Activated CD4-positive, alpha-beta T cell treated with anti-CD3 and anti-CD28 coated beads, Interleukin-2, Interleukin-6, amounts not matched to agents 100 ng/mL and 50 ng/mL, durations not matched to agents 16 hours and 8 hours (primary cell): ENCODE measurements at places on chromosomes 11 and 22.

DNA sequence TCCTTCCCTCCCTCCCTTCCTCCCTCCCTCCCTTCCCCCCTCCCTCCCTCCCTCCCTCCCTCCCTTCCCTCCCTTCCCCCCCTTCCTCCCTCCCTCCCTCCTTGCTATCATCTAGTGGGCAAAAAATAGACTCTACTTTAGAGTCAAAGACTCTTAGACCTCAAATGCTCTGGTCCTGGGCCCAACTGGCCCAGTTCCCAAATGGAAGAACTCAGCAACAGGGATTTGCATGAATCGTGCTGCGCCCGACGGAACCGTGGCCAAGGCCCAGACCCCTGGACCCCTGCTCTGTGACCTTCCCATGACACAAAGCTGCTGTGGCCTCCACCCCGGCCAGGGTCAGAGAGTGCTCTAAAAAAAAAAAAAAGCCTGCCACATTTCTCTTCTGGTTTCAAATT lies 97.4 kb downstream of the WNT7B start:
- DNase-seq = no peak

DNA sequence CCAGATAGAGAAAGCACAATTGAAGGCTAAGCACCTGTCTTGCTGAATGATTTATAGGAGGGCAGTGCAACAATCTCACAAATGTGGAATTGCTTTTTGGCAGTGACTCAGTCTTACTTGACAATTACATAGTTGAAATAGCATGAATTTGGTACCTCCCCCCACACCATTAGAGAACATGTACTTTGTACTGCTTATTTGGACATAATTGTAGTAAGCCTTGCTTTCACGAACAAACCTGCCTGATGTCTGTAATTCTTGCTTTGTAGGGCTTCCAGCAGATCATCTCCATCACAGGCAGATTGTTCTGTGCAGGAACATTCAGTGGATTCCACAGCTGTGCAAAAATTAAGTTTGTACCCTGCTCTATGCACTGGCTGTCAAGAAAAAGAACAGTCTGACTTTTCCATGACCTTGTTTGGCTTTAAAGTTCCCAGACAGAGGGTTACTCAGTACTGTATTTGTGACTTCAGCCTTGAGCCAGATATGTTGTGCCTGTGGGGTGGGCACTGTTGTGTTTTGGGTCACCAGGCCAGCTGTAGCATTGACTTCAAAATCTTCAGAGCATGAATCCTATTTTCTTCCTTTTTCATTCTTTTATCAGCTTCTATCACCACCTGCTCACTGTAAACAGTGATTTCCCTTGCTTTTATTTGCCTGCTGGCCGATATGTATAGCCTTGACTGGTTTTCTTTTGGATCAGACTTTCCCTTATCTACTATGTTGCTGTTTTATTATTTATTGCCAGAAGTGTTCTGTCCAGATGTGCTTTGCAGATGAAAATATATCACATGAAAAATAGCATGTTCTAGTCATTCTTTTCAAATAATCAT lies 941.0 kb upstream of the CHORDC1 start:
- no peak for DNase-seq

DNA sequence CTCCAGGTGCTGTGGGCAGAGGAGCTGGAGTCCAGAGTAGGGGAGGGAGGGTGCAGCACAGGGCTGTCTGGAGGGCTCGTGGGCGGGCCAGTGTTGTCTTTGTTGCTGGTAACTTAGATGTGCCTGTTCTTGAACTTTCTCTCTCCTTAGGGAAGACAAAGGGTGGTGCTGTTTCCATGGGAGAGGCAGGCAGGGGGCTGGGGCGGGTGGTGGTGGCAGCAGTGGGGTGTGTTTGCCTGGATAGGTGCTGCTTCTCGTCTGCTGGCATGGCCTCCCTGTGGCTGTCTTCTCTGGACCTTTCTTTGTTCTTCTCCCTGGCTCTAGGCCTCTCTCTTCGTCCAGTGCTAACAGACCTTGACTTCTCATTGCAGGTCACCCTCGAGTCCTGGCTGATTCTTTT lies 8.5 kb downstream of the SIDT2 start:
- no peak for DNase-seq

DNA sequence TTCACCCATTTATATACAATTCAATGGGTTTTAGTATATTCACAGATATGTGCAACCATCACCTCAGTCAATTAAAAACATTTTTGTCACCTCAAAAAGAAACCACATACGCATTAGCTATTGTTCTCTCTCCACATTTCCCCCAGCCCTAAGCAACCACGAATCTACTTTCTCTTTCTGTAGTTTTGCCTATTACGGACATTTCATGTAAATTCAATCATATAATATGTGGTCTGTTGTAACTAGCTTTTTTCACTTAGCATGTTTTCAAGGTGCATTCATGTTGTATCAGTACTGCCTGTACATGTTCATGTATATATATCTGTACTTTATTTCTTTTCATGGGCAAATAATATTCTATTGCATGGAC lies 104.7 kb upstream of the RRM1 start:
- peak; percentile 43 for DNase-seq

DNA sequence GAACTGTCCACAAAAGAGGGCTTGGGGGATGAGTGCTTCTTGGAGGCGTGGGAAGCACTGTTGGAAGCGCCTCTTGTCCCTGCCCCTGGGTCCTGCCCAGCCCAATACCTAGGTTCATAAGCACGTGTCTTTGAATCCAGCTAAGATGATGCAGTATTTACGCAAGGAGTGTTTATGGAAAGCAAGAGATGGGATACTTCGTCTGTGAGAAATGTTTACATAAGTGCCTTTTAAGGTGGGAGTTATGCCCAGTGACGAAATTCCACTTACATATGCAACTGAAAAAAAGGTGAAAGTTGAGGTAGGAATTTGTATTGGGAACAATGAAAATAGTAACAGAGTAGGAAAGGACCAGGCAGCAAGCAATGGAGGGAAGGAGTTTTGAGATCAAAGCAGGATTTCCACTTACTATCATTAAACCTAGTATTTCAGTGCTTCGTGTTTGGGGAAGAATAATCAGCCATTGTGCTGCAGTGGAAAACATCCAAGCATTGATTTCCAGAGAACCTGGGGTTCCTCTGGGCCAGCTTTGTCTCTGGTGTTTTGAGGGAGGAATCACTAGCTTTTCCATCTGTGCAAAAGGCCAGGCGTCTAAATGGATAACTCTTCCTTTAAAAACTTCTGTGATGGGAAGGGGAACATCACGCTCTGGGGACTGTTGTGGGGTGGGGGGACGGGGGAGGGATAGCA lies 115.3 kb upstream of the TTC12 start:
- no peak for DNase-seq

DNA sequence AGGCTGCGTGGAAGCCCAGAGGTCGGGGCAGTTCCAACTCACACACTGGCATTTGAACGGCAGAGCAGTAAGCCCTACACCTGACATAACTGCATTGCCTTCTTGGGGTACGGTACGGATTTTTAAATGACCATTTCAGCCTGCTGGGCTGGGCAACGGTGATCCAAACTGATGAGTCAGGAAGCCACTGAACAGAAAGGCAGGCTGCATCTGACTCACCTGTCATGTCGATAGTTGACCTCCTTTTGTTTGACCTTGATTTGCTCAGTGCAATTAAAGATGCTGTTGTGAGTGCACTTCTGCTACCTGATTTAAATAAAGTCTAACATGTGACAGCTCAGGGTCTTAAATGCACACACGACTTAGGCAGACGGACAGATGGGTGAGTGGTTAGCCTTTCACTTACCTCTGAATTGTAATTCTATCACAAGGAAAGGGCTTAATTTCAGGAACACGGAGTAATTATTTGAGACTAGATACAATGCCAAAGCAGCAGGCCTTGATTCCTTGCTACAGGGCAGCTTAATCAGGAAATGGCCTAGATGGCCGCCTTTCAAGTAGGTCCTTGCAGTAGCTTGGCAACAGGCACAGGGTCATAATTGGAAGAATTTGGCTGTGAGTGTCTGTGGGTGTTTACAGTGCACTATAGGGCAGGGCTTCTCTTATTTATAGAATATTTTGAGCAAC lies 52.2 kb downstream of the BMAL1 start:
- DNase-seq = no peak

GRCh38 chr11:69058511-69059270 lies 10.0 kb downstream of the TPCN2 start:
- no peak for DNase-seq

GRCh38 chr22:30211124-30211820 lies 35.3 kb downstream of the LIF start:
- no peak for DNase-seq

DNA sequence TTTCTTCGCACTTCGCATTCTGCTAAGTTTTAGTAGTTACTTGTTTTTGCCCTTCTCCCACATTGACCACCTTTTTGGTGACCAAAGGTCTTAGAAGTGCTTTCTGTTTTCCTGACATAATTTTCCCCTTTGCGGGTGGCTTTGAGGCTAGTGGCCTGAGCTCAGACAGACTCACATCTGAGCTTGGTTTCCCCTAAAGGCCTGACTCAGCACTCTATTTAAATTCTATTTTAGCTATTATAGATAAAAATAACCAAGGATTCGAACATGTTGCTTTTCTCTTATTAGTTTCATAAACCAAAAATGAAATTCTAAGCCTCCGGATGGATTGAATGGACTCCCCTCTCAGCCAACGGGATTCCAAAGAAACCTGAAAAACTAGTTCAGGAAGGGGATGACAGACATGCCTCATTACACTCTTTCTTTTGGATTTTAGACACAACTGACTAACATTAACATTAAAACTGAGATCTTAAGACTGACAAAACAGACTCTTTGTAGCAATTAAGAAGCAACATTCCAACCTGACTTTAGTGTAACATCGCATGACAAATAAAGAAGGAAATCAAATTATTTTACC lies 258.5 kb downstream of the LUZP2 start:
- no peak for DNase-seq

- DNase-seq = peak; percentile 35
Measured at GRCh38 chr22:16915701-16916100, 90.5 kb upstream of the XKR3 start.

GRCh38 chr11:36684840-36685801 lies 87.1 kb upstream of the RAG2 start:
- DNase-seq = peak; percentile 1

- no peak for DNase-seq
Measured at GRCh38 chr22:16845465-16845864, 20.3 kb upstream of the XKR3 start.

DNA sequence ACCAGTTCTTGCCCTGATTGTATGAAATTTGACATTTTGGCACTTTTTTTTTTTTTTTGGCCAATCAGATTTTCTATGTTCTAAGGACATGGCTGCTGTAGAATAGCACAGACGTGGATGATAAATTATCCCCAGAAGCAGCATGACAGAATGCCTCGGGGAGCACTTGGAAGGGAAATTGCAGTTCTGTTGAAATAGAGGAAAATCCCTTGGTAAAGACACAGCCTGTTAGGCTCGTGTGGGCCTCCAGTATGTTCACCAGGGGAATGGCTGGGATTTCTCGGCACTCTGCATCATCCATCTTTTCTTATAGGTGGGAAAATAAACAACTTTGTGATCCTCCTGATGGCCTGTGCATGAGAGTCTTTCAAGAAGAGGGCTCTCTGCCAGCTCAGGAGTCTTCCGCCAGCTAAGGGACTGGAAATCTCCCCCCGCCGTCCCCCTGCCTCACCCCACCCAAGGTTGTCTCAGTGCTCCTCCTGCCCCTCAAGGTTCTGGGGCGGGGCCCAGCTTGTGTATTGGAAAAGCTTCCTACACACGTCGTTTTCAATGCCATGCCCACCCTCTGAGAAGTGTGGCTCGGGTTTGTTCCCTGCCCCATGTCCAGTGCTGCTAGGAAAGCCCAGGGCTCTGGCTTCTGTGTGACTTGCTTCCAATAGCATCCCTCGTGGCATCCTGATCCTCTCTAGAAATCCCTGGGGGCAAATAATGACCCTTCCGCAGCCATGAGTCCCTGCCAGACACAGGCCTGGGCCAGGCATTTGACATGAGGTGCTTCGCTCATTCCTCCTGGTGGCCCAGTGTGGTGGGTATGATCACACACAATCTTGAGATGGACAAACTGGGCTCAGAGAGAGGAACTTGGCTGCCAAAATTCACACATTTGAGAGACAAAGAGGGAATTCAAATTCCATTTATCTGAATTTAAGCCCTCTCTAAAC lies 70.6 kb upstream of the ATXN10 start:
- no peak for DNase-seq

GRCh38 chr22:41446057-41446501 lies 522 bp downstream of the TOB2 start:
- peak; percentile 25 for DNase-seq

- DNase-seq = no peak
Measured at GRCh38 chr22:47552024-47552423, 789.6 kb downstream of the TBC1D22A start.

DNA sequence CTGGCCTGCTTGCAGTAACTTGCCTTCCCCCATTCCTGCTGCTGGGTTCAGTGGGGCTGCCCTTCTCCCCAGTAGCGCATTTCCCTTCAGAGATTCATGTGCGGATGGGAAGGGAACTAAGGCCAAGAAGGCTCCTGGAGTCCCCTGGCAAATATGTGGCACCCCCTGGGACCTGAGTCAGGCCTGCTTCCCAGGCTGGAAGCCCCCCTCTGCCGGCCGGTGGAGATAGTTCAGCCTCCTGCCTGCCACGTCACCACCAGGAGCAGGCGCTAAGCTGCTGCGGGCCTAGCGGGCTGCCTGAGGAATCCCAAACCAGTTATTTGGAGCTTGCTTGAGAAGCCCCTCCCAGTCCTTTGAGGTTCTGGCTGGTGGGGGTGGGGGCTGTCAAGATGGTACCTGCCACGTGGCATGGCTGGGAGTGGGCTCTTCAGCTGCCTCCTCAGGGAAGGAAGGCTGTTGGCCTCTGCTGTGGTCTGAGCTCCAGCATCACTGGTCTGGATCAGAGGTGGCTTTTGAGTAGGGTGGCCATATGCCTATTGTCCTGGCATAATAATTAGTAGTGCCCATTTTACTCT lies 2.0 kb downstream of the SERPINH1 start:
- no peak for DNase-seq

DNA sequence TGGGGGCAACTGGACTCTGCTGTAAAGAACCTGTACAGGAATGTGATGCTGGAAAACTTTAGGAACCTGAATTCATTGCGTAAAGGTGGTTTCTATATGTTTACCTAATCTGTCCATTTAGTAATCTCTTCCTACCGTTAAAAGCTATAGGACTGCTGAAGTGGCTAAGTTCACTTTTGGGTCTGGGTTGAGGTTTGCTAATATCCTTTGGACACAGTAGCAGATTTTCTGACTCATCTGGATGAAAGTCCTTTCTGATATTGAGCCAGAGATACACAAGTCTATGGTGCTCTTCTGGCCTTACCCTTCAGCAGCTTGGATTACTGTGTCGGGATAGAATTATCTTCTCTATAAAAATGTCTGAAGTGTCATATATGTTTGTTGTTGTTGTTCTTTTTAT lies 16.9 kb downstream of the ZNF215 start:
- no peak for DNase-seq

DNA sequence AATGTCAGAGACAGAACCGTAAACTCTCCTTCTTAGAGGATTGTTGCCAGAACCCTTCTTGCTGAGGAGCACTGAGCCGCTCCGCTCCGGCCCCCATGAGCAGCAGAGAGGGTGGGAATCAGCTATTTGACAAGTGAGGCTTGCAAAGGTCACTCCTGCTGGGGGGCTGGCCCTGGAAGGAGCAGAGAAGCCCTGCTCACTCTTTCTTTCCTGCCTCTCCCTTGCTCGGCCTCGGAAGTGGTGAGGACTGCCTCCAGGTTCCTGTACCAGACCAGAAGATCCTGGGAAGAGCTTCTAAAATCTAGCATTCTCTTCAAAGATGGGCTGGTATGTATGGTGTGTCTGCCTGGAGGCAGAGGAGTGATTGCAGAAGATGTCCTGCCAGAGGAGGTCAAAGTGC lies 168.6 kb upstream of the NECTIN1 start:
- no peak for DNase-seq
